ENCODE measurements at places on chromosomes 3 and 15.
A peak's percentile ranks its signal among the peaks of the same experiment; 100 is the strongest.

DNA sequence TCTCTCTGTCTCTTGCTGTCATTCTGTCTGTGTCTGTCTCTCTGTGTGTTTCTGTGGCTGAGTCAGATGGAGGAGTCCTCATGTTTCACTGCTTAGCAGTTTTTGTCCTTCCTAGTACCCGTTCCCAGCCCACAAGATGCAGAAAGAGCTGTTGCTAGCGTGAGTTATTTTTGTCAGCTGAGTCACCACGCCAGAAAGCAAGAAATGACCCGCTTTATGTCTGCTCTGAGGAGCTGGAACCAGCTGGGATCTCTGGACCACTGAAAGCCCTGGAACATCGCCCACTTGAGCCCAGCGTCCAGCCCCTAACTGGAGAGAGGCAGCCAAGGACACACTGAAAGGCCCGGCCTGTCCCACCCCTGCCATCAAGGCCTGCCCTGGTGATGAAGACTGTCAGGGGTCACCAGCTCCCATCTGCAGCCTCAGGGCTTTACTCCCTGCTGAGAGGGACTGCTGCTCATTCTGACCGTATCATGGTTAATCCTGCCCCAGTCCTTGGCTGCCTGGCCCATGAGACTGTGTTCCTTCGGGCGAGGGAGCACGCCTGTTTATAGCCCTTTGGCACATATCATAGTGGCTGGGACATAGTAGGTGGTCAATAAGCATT lies 101.7 kb upstream of the TPM1 start:
- H3K4me1 ChIP-seq = peaks cover 7% of the 10 kb centered on the region
- peak overlapping the region; percentile 65 for H3K27ac ChIP-seq
- no peaks in the 10 kb centered on the region for H3K36me3 ChIP-seq
- peak; percentile 87 for DNase-seq
- no peak overlapping the region for H3K4me3 ChIP-seq

- H3K4me1 ChIP-seq = peaks cover 15% of the 10 kb centered on the region
- H3K27ac ChIP-seq = no peak overlapping the region
- no peaks in the 10 kb centered on the region for H3K27me3 ChIP-seq
- DNase-seq = no peak
- no peaks in the 10 kb centered on the region for H3K36me3 ChIP-seq
Measured at GRCh38 chr3:70358978-70359580, 46.6 kb upstream of the MDFIC2 start.

GRCh38 chr15:25184356-25185155 lies 229.8 kb downstream of the SNRPN start:
- no peak for DNase-seq
- H3K4me1 ChIP-seq = no peaks in the 10 kb centered on the region
- no peaks in the 10 kb centered on the region for H3K36me3 ChIP-seq
- H3K27ac ChIP-seq = no peak overlapping the region
- H3K4me3 ChIP-seq = no peak overlapping the region

- H3K27me3 ChIP-seq = no peaks in the 10 kb centered on the region
- no peaks in the 10 kb centered on the region for H3K36me3 ChIP-seq
- no peaks in the 10 kb centered on the region for H3K4me1 ChIP-seq
- no peak overlapping the region for H3K4me3 ChIP-seq
- no peak for DNase-seq
Measured at GRCh38 chr3:134918441-134918840, 123.4 kb downstream of the EPHB1 start.

- no peak overlapping the region for H3K4me3 ChIP-seq
- no peaks in the 10 kb centered on the region for H3K36me3 ChIP-seq
- H3K27me3 ChIP-seq = no peaks in the 10 kb centered on the region
- H3K4me1 ChIP-seq = no peaks in the 10 kb centered on the region
- no peak for DNase-seq
Measured at GRCh38 chr3:61725851-61726333, 164.5 kb downstream of the PTPRG start.

DNA sequence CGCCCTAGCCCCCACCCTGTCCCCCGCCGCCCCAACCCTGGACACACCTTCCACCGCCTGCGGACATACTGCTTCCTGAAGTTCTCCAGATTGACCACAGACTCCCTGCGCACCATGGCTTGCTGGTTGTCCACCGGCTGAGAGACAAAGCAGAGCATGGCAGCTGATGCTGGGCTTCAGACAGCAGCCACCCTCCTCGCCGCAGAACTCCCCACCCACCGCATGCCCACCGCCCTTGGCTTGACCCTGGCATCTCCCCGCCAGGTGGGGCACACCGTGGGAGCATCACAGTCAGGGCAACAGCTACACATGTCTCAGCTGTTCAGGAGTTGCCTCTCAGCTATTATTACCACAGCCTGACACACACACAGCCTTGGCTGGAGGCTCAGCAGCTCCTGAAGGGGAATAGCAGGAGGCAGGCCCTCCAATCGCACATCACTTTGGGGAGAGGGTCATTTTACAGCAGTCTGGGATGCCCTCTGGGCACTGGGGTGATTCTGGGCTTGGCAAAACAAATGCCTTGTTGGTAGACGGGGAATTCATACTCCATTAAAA lies 78.4 kb upstream of the HERC1 start:
- H3K36me3 ChIP-seq = no peaks in the 10 kb centered on the region
- H3K4me3 ChIP-seq = no peak overlapping the region
- H3K27ac ChIP-seq = no peak overlapping the region
- peaks cover 20% of the 10 kb centered on the region for H3K4me1 ChIP-seq

DNA sequence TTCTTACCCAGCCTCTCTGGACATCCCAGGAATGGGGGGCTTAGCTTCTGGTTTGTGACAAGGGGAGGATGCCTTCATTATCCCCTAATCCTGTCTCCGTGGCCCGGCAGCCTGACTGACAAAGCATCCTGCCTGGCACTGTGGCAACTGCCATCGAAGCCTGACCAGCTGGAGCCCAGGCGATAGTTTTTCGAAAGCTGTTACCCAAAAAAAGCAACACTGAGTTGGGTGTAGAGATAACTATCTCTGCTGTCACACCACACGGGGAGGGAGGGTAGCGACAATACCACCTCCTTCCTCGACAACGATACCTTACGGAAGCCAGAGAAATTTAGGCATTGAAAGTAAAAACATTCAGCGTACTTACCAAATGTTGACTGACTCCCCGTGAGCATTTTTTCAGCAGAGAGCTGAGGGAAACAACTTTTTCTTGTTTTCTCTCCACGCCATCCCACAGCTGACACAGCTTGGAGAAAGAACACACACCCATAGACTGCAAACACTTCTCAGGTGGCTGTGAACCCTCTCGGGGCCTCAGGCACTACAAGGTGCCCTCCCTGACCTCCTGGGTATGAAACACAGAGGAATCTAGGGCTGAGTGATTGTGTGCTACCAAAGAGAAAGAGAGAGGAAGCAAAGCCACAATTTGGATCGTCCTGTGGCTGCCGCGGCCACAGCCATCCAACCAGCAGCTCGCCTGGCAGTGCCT lies 361.9 kb upstream of the ICE2 start:
- H3K27me3 ChIP-seq = no peaks in the 10 kb centered on the region
- no peaks in the 10 kb centered on the region for H3K36me3 ChIP-seq
- no peaks in the 10 kb centered on the region for H3K4me1 ChIP-seq
- no peak overlapping the region for H3K4me3 ChIP-seq
- DNase-seq = no peak

- DNase-seq = no peak
- H3K36me3 ChIP-seq = no peaks in the 10 kb centered on the region
- H3K4me1 ChIP-seq = no peaks in the 10 kb centered on the region
- no peak overlapping the region for H3K4me3 ChIP-seq
- H3K27ac ChIP-seq = no peak overlapping the region
Measured at GRCh38 chr15:57036352-57036751, 117.9 kb downstream of the TCF12 start.

DNA sequence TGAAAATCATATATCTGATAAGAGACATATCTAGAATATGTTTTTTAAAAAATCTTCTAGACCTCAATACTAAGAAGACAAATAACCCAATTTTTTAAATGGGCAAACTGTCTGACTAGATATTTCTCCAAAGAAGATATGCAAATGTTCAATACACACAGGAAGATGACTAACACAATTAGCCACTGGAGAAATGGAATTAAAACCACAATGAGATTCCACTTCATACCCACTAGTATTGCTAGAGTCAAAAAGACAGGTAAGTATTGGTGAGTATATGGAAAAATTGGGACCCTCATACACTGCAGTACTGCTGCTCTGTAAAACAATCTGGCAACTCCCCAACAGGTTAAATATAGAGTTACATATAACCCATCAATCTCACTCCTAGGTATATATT lies 33.1 kb upstream of the TOPAZ1 start:
- H3K27me3 ChIP-seq = no peaks in the 10 kb centered on the region
- no peaks in the 10 kb centered on the region for H3K36me3 ChIP-seq
- no peak for DNase-seq
- H3K27ac ChIP-seq = no peak overlapping the region

GRCh38 chr15:75606711-75607699 lies 18.5 kb downstream of the SNUPN start:
- H3K4me3 ChIP-seq = no peak overlapping the region
- no peaks in the 10 kb centered on the region for H3K4me1 ChIP-seq

Data from tibial artery (tissue), 4 donors.